Lung microvascular endothelial cell (primary cell): ENCODE measurements at places on chromosomes 1 and 21. TPM values are rescaled to one million over a fixed set of nuclear protein-coding genes. Genes with fewer than 3 reads are reported as not detected.

LORICRIN gene
- not detected in 2 replicates for total RNA-seq

DNA sequence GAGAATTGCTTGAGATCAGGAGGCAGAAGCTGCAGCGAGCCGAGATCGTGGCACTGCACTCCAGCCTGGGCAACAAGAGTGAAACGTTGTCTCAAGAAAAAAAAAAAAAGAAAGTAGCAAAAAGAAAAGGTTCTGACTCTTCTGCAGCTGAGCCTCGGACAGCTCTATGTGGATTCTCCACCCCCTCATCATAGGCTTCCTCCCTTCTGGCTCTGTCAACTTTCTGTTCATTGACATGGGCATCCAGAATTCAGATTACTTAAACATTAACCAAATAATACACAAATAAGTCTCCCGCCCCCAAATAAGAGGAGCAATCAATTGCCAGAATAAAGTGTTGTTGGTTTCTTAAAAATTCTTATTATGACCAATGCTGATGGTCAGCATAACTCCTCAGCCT, 10.0 kb downstream of the SUSD4 start:
- no peak for DNase-seq

- DNase-seq, result no peak
Measured at GRCh38 chr1:78377356-78377928, 113.3 kb upstream of the PTGFR start.

- DNase-seq, result no peak
Measured at GRCh38 chr1:23719162-23719820, 24.0 kb upstream of the ELOA start.
